ENCODE measurements at places on chromosomes 5 and 9.

GRCh38 chr9:75132244-75132643 is 43.9 kb downstream of the OSTF1 start:
- DNase-seq, result no peak

DNA sequence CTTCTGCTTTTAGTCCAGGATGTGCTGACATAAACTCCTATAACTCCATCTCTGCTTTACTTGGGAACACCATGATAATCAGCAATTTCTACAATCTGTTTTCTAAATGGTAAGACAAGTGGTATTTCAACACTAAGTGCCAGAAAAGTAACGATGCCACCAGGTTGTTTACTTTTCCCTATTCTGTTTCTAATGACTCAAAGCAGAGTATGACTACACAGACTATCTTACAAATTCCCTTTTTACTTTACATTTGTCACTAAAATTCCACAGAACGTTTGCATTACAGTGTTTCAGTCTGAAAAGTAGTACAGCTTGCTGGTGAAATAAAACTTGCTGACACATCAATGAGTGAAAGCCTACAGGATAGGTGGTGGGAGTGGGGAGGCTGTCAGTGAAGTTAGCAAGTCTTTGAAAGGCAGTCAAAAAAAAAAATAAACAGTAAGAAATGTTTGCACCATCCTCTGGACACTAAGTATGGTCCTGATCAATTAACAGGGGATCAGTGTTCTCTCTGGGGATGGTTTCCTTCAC is 186.5 kb downstream of the LURAP1L start:
- DNase-seq, result no peak

DNA sequence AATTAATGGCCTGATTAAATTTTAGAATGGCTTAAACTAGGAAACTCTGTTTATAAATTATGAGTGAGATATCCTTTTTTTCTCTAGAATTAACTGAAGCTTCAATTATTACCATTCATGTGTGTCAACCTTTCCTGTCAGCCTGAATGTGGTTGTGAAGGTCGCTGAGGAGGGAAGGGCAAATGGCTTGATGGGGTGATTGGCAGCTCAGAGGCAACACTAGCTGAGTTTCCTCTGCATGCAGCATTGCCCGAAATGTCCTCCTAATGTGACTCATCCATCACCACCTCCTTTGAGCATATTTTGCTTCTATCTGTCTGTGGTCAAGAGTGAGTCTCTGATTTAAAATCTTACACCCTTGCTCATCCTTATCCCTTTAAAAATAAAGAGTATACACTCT is 281.9 kb downstream of the TENT4A start:
- no peak for DNase-seq

DNA sequence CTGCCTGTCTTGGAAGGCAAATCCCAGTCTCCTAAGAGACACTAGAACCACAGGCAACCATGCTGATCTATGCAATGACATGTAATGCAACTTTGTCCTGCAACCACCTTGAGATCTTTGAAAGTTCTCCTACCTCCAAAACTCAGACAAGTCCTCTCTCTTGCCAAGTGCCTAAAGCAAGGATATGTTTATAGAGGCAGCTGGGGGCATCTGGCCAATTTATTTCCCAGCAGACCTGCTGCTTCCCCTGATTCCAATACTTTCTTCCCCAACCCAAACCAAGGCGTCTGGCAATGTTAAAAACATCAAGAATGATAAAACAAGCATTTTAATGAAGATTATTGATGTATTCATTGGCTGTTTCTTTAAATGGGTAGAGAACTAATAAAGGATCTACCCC is 138.4 kb downstream of the DOCK8 start:
- no peak for DNase-seq

- DNase-seq, result no peak
These were observed 849.6 kb upstream of the DMAC1 start for GRCh38 chr9:8649160-8649559.

DNA sequence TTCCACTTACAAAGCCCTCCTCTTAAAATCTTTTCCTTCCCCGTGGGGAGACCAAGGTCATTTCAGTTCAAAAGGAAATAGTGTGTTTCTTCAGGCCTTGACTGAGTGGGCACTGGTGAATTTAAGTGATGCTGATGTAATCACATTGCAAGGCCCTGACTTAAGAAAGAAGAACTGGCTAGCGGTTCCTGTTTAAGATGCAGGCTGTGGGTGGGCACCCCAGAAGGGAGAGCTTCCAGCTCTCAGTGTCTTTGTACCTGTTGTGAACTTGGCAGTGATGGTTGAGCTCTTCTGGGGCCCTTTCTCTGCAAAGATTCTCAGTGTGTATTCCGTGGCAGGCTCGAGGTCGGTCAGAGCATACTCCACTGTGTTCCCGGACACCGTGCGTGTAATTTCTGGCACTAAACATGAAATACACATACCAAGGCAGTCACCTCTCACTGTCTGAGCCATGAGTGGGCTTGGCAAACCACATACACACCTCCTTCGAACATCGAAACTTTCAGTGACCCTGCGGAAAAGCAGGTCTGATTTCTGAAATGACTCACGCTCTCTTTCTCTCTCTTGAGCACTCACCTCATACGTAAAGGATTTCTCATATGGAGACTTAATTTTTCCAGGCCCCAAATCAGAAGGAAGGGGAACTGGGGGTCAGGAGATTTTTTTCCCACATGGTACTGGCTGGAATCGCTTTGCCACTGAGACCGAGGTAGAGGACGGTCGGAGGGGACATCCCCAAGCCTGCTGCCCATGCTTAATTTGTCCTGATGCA is 81.9 kb downstream of the TNC start:
- DNase-seq, result no peak

GRCh38 chr5:84259283-84260045 is 125.2 kb downstream of the EDIL3 start:
- DNase-seq, result no peak

DNA sequence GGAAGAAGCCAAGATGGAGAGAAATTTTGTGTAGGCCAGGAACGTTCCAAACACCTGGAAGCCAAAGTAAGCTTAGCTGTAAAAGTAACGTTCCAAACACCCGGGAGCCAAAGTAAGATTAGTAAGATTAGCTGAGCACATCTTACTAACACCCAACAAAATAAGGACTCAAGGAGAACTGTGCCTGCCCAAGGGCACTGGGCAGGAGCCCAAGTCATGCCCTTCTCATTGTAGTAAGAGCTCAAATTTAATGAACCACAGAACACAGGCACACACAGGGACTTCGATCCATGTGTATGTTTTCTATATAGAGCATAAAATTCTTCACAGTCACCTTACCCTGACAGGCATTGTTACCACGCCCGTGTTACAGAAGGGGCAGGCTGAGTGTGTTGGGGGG is 36.1 kb upstream of the NXNL2 start:
- DNase-seq, result no peak

DNA sequence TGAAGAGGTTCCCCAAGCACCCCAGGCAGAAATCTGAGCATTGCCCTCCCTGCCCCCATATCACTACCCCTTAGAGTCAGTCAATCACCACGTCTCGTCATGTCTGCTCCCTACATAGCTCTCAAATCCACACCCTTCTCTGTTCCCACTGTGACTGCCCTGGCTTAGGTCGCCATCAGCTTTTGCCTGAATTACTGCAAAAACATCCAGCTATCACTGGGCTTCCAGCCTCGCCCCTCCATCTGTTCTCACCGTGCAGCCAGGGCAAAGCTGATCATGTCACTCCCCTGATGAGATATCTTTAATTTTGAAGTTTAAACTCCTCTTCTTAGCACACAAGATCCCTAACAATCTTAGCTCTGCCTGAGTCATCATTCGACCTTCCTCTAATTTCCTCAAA is 89.6 kb upstream of the TBC1D2 start:
- no peak for DNase-seq

- no peak for DNase-seq
These were observed 37.7 kb downstream of the LAMC3 start for GRCh38 chr9:131046581-131047202.

- DNase-seq, result no peak
These were observed 205.8 kb upstream of the KIF2A start for GRCh38 chr5:62100201-62100600.

- no peak for DNase-seq
These were observed 22.4 kb downstream of the SLC9A3 start for GRCh38 chr5:501831-502184.

GRCh38 chr5:68420476-68421344 is 205.2 kb downstream of the PIK3R1 start:
- DNase-seq, result no peak

DNA sequence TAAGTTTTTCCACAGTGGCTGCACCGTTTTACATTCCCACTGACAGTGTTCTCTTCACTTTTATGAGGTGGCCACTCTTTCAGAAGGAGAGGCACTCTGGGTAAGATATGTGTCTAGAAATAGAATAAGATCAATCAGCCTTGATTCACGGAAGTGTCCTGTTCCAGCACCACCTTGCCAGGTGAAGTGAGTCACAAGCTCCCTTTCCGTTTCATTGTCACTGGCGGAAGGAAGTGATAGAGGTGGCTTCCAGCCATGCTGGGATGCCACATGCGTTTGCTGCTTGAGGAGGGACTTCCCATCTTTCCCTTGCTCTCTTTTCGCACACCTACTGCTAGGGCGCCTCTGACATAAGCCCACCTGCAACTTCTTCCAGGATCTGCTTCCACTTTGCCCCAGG is 217.1 kb downstream of the PIK3R1 start:
- DNase-seq, result no peak

DNA sequence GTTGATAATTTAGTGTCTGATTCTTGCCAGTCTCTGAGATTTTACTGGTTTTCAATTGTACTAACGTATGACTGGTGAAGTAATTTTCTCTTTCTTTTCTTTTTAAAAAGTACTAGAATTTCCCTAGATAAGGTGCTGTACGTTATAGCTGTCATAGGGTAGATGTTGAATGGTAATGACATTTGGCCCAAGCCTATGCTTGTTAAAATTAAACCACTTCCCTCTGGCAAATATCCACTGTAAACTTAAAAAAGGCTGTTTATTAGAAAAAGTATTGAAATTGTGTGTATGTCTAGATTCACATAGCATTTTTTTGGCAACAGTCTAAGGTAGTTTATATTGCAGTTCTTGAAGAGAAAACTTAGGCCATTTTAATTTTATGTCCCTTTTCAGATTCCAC is 97.6 kb downstream of the NNT start:
- no peak for DNase-seq

DNA sequence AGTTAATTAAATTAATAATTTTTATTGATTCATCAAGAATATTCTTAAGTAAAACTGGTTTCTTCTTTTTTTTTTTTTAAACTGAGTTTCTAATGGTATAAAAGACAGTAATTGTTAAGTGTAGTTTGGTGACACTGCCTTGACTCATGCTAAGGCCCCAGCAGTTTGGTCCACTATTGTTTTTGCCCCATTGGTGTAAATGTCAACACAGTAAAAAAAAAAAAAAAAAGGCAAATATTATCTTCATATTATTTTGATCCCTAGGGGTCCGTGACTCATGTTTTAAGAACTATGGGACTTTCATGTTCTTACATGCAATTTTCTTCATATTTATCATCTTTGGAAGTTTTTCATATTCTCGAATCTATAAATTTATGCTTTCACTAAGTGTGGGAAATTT is 29.2 kb upstream of the JAK2 start:
- DNase-seq, result no peak

DNA sequence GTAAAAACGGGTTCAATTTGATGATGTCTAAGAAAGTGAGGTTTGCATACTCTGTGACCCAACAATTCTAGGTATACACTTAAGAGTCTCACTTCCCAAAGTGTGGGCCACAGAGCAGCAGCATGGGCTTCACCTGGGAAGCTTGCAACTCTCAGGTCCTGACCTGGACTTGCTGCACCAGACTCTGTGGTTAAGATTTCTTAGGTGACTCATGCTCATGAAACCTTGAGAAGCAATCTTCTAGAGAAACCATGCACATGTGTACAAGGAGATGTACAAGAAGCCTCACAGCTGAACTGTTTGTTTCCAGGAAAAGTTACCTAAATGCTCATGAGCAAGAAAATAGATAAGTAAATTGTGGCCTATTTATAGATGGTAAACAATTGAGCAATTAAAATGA is 30.0 kb downstream of the DNAJC21 start:
- DNase-seq, result no peak

DNA sequence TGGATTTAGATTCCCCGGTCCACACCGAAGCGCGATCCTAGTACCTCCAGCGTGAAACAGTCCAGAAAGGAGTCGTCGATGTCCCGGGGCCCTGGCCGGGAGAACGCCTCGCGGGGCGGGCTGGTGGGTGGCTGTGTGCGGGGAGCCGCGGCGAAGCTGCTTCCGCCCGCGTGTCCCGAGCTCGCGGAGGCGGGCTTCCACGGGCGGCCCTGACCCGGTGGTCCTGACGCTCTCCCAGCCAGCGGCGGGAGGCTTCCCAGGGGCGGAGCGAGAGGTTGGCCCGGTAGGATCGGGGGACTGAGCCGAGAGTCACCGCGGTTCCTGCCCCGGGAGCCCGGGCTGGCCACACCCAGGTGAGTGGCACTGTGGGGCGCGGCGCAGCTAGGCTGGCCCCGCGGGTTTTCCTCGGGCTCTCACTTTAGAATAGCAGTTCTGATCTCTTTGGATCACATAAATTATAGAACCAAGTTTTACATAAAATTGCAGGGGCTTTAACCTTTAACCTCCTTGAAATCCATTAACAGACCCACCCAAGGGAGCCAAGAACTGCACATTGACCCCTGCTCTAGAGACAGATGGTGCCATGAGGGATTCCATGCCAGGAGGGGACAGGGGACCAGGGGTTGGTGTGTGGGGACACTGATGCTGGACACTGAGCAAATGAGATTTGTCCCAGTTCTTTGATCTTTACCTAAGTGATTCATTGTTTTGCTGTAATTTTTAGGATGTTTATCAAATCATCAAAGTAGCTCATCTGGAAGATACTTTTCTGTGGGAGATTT is 29.2 kb upstream of the IL31RA start:
- no peak for DNase-seq

DNA sequence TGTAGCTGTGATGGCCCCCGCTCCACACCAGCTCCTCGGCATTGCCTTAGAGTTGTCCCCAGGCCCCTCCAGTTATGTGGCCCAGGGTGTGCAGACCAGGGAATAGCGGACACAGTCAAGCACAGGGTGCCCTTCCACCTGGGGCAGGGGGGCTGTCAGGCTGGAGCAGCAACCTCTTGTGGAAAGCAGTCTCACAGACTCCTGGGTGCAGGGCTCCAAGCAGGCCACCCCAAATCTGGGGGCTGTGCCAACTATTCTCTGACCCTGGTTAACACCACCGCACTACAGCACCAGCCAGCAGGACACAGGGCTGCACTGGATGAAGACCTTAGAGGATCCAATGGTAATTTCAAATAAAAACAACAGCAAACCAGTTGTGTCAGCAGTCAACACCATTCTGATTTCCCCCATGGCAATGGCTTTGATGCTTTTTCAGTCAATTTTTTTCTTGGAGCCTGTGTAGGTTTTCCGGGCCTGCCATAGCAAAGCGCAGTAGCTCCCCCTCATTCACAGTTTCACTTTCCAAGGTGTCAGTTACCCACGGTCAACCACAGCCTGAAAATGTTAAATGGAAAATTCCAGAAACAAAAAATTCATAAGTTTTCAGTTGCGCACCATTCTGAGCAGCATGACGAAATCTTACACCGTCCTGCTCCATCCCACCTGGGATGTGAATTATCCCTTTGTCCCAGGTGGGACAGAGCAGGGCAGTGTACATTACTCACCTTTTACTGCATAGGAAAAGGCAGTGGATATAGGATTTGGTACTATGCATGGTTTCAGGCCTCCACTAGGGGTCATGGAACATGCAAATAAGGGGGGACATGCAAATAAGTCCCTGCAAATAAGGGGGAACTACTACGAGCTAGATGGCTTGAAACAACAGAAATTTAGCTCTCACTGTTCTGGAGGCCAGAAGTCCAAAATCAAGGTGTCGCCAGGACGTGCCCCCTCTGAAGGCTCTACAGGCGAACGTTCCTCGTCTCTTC is 49.0 kb downstream of the C5orf15 start:
- no peak for DNase-seq
